ENCODE measurements at places on chromosomes 2 and 18. TPM values are rescaled to one million over a fixed set of nuclear protein-coding genes. Genes with fewer than 3 reads are reported as not detected.

Gene MDH1B
- 0.29 TPM for total RNA-seq

Gene DLGAP1
- total RNA-seq, result 6.2 TPM

GRCh38 chr2:176409671-176410070 lies 140.4 kb downstream of the MTX2 start:
- no peak for DNase-seq

DNA sequence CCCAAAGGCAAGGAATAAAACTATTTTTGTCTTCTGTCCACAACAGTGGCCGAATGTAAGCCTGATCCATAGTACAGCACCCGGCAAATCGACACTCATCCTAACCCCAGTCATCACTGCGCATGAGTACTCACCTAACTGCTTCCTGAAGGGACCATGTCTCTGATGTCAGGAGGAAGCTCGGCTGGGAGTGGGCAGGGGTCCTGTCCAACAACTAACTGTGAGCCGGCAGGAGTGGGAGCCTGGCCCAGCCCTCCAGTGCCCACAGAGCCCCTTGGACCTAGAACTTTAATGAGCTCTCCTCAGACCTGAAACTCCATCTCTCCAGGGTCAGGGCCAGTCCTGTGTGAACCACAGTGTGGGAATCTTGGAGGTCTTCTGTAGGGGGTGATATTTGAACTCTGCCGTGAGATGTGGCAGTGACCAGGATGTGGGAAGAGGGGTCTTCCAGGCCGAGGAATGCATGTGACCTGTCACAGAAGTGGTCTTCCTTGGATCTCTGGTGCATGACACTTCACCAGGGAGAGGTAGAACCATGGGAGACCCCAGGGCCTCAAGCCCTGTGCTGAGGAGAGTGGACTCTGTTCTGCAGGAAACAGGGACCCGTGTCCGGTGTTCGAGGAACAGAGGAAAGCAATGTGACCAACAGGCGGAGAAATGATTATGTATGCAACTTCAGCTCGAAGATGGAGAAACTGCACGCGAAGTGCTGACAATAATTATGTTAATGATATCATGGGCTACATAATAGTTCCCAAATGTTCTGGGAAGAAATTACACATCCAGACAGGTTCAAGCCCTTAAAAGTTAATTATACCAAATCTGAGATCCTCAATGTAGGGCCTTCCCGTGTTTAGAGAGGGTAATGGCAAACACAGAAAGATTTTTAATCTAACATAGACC lies 240.1 kb upstream of the HDAC4 start:
- no peak for DNase-seq

DNA sequence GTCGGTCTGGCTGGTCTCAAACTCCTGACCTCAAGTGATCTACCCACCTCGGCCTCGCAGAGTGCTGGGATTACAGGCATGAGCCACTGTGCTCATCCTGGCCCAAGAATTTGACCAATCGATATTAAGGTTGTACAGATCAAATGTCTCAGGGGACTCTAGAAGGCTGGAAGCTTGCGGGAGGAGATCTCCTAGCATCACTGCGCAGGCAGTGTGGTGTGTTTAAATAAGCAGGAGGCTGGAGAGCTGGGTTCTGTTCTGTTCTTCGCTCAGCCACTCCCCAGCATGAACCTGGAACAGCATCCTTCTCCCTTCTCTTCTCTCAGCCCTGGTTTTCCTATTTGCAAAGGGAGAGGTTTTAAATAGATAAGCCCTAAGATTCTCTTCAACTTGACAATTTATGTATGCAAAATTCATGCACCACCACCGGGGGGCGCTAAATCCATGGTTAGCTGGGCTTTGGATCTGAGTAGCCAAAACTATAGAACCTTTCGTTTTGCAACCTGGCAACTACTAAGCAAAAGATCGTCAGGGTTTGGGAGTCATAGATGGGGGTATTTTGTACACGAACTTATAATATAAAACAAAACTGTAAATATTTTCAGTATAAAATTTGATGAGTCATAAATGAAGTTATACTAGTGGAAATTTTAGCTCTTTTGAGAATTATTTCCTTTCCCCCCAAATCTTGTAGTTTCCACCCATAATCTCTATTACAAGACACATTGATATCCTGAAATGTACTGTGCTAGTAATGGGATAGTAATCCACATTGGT lies 60.6 kb downstream of the SLC16A14 start:
- peak; percentile 81 for DNase-seq

DNA sequence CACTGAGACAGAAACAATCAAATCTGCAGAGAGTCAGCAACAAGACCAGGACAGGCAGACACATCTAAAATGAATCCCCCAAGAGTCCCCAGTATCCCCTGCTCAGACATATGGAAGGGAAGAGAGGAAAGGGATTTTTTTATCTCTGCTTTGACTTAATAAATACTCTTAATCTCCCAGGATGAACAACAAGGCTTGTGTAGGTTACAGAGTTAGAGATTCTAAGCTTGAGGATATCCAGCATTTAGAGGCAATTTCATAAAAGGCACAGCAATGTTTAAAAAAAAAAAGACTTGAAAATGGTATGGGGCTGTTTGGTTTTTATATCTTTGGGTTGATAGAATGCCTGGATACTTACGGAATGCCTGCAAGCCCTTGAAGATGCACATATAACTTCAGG lies 199.9 kb downstream of the ARL4C start:
- DNase-seq, result no peak

Data from aorta (tissue), 5 donors.